NCI-H2029 (cell line): ENCODE measurements at places on chromosomes 11 and 22.

DNA sequence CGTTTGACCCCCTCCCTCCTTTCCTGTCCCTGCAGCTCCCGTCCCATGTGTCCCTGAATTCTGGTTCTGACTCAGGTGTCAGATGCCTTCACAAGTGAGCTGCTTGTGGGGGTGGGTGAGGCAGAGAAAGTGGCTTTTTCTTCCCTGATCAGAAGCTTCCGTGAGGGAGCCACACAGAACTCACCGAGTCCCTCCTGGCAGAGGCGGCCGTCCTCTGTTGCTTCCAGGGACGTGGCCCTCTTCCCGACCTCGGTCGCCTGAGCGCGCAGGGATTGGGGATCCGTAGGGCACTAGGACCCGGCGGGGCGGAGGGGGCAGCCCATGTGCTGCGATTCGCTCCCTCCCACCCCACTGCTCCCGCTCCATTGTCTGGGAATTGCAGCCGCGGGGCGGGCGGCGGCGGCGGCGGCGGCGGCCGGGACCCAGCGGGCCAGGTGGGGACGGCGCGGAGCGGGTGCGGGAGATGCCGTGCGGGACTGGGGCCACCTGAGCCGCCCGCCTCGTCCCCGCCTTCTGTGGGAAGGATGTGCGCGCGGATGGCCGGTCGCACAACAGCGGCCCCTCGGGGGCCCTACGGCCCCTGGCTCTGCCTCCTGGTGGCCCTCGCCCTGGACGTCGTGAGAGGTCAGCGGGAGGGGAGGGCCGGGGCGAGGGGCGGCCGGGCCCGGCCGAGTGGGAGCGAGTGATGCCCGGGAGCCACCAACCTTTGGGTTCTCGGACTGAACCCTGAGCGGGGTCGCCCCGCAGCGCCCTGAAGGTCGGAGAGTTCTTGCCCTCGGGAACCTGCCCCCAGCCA, at the start of gene TMEM132A:
Gene TMEM132A (plus strand): TSS at position 351 of the 796 bp plus-strand sequence. CDS start 174 bp downstream, at position 525.
- peak; percentile 63 for DNase-seq

GRCh38 chr11:76786016-76786415, 2.9 kb downstream of the TSKU start:
- DNase-seq = no peak

GRCh38 chr22:20573176-20573832, 65.9 kb downstream of the MED15 start:
- no peak for DNase-seq

- no peak for DNase-seq
Measured at GRCh38 chr11:102879801-102880200, 5.0 kb upstream of the MMP12 start.

DNA sequence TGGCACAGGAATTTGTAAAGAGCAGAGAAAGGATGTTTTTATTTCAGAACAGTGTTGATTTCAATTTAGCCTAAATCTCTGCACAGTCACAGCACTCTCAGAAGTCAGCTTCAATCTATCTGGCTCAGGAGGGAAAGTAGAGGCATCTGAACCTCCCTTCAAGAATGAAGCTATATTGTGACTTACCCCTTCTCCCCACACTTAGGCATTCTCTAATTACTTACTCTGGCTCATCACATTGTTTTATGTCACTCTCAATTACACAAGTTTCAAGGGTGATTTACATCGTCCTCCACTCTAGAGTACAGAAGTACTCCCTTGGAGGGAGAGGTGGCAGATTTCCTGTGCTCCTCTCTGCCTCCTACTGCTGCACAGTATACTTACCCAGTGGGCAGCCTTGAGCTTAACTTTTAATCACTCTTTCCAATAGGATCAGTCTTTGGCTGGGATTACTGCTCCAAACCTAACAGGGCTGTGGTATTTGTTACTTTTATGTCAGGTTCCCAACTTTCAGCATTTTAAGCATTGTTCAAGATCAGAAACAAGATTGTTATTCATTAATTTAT, 211.4 kb downstream of the AASDHPPT start:
- DNase-seq = no peak

- DNase-seq = no peak
Measured at GRCh38 chr11:69465236-69466000, 16.0 kb upstream of the LINC01488 start.

- no peak for DNase-seq
Measured at GRCh38 chr11:1628506-1629325, 859 bp upstream of the KRTAP5-5 start.

DNA sequence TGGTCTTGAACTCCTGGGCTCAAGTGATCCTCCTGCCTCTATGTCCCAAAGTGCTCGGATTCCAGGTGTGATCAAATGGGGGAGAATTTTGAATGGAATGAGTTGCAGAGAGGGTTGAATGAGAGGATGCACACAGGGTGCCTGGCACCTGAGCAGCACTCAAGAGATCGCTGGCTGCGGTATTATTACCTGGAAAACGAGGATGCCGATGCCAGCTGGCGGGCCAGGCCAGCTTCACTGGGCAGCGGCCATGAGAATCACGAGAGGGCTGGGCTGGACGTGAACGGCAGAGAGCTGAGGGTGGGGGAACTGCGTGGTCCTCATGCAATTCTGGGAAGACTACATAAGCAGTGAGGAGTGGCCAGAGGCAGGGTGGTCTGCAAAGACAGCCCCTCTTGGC, 2.9 kb downstream of the MGAT3 start:
- no peak for DNase-seq

DNA sequence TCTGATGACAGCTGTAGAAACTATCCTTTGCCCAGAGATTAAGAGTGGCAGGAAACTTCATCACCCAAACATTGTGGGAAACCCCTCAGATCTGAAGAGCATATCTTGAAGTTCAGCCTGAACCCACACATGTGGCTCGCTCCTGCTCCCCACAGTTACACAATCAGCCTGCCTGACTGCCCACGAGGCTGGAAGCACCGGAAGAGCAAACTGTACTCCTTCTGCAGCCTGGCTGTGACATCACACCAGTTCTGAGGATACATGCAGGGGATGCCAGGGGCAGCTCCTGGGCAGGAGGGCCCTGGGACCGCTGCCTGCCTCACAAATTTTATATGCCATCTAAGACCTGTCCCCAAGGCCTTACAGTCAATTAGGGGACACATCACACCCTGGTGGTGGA, 444.4 kb downstream of the BUD13 start:
- no peak for DNase-seq

GRCh38 chr11:102946237-102946636, 9.3 kb downstream of the MMP13 start:
- DNase-seq = no peak

- DNase-seq = no peak
Measured at GRCh38 chr22:47345025-47345424, 582.6 kb downstream of the TBC1D22A start.

DNA sequence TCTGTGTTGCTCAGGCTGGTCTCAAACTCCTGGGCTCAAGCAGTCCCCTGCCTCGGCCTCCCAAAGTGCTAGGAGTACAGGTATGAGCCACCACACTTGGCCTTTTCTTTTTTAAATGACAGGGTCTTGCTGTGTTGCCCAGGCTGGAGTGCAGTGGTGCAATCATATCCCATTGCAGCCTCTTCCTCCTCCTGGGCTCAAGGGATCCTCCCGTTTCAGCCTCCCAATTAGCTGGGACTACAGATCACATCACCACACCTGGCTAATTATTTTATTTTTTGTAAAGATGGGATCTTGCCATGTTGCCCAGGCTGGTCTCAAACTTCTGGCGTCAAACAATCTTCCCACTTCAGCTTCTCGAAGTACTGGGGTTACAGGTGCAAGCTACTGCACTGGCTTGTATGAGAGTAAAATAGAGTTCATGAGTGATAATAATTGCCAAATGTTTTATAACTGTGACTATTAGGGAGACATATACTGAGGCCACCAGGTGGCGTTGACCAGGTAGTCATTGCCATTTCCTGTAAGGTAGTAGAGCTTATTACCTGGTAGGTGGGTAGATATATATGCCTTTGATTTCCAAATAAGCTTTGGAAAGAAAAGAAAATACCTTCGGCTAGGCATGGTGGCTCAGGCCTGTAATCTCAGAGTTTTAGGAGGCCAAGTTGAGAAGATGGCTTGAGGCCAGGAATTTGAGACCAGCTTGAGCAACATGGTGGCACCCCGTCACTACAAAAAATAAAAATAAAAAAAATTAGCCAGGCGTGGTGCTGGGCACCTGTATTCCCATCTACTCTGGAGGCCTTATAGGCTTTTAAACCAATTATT, 5.4 kb downstream of the FDX1 start:
- peak; percentile 16 for DNase-seq
